GM04503 (cell line): ENCODE measurements at places on chromosomes 3 and 15.

- no peak for DNase-seq
These were observed 186.7 kb upstream of the CDIN1 start for GRCh38 chr15:36392676-36393266.

GRCh38 chr15:29095746-29096145, 173.9 kb downstream of the NSMCE3 start:
- DNase-seq: no peak

DNA sequence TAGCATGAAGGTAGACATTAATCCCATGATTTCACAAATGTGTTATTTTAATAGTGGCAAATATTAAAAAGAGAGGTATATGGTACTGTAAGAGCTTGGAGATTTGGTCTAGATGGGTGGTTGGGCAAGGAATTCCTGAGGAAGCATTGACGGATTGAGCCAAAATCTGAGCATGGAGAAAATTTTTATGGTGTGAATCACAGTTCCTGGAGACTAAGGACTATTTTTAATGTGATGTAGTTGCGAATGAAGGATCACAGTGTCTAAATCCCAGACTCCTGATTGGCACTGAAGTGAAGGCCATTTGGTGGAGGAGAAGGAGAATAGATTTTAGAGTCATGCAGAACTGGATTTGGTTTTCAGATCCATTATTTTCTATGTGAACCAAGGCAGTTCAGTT, 188.7 kb upstream of the FEZF2 start:
- DNase-seq: peak; percentile 55

- no peak for DNase-seq
These were observed 816.3 kb downstream of the FHIT start for GRCh38 chr3:60434950-60435349.

- no peak for DNase-seq
These were observed 236.5 kb downstream of the RPLP1 start for GRCh38 chr15:69689133-69689532.

GRCh38 chr15:71393383-71393782, 278.1 kb downstream of the THSD4 start:
- no peak for DNase-seq

GRCh38 chr3:140242818-140243276, 307.9 kb downstream of the CLSTN2 start:
- DNase-seq: no peak

- DNase-seq: no peak
These were observed 5.3 kb downstream of the INAFM2 start for GRCh38 chr15:40328751-40329150.

- no peak for DNase-seq
These were observed 151.7 kb downstream of the SPATA16 start for GRCh38 chr3:172989373-172989772.

- DNase-seq: no peak
These were observed 189.8 kb downstream of the KLF13 start for GRCh38 chr15:31516440-31516839.

GRCh38 chr15:68637767-68638404, 59.1 kb downstream of the CORO2B start:
- no peak for DNase-seq

- DNase-seq: no peak
These were observed 201.6 kb downstream of the IGSF11 start for GRCh38 chr3:118833075-118833474.

GRCh38 chr3:113514265-113514769, 639 bp downstream of the SPICE1 start:
- no peak for DNase-seq

DNA sequence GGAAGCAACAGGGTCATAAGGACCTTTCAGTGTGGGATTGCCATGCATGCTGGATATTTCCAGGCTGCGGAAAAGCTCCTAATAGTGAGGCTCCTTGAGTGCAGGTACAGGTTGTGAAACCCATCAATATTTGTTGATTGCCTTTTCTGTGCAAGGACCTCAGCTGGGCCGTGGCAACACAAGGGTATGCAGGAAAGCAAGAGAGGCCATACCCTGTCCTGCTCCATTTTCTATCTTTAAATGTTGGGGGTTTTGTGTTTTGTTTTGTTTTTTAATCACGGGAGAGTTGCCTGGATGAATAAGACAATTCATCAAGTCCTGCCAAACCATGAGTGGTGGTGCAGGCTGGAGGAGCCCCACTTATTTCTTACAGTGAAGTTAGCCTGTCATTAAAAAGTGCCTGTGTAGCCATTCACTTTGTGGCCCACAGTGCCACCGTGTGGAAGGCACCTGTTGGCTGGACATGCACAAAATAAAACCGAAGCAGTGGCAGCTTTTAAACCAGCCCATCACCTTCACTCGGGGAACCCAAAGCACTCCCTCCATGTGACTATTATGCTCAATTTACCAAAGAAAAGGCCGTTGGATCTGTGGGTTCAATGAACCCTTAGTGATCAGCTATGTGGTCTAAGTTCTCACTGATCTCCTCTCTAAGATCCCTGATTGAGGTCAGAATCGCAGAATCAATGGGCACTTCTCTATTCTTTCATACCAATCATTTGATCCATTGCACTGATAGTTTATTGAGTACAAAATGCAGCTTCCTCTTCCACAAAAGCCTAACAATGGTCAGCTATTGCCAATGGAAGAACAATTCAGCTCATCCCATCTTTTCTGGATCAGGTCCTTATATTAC, 42.2 kb downstream of the CLDN18 start:
- DNase-seq: no peak

GRCh38 chr15:25670025-25670554, 193.0 kb downstream of the ATP10A start:
- no peak for DNase-seq

- peak; percentile 81 for DNase-seq
These were observed 59.6 kb downstream of the MAGI1 start for GRCh38 chr3:65979162-65979561.

DNA sequence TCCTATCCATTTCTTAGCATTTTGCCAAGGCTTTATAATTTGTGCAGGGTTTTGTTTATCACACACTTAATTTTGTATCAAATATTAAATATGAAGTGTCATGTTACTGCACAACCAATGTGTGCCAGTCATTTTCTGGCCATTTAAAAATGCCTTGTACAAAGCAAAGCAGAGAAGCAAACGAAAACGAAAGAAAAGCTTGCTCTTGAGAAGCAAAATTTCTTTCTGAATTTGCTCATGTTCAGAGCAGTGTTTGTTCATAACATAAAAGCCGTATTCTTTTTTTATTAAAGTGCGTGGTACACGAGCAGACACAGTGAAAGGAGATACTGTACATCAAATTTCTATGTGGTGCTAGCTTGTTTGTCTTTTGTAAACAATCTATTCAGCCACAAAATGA, 792.6 kb downstream of the NAALADL2 start:
- no peak for DNase-seq

- DNase-seq: no peak
These were observed 41.5 kb downstream of the HRH1 start for GRCh38 chr3:11195721-11196332.

GRCh38 chr3:4290272-4290893, 12.8 kb upstream of the SETMAR start:
- no peak for DNase-seq
